ENCODE measurements at places on chromosomes 4 and X.

GRCh38 chr4:32025851-32026459 is 1305.8 kb downstream of the PCDH7 start:
- peak; percentile 4 for DNase-seq

DNA sequence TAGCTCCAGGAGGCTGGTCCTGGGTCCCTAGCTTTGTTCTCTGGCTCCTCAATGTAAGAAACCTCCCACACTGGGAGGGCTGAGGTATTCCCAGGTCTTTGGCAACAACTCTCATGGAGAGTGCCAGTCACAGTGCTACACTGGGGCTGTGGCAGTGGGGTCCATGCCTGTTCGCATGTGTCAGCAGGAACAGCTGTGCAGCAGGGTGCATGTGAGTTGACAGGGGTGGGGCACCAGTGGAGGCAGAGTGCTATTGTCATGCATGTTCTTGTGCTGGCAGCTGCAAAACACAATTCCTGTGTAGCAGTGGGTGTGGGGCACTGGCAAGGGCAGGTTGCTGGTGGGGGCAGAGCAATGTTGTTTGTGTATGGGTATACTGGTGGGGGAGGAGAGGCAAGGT is 246.0 kb downstream of the CXXC4 start:
- DNase-seq = peak; percentile 2

DNA sequence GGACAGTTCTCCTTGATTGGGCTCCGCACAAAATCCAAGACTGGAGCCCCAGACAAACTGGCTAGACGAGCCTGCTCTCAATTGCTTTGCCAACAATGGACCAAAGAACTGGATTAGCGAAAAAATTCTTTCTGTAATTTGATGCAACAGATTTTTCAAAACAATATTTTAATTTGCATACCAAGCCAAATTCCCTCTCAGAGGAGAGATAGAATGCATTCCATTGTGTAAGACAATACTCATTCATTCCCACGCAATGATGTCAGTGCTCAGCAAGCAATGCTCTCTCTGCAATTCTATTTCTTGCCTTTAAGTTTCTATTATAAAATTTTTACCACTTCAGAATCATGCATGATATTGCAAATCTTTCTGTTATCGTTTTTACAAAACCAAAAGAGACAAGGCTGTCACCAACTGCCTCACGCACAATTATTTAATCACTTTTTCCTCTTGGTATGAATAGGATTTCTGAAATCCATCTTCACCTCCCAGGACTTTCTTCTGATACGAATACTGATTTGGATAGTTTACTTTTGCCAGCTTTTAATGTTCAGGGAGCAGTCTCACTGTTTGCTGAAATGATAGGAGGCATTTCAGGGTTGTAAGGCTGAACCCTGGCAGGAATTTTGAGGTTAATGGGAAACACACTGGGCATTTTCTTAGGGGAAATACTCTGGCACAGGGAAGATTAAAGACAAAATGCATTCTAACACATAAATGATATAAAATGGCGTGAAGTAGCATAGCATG is 46.1 kb upstream of the HCCS start:
- DNase-seq = peak; percentile 57

DNA sequence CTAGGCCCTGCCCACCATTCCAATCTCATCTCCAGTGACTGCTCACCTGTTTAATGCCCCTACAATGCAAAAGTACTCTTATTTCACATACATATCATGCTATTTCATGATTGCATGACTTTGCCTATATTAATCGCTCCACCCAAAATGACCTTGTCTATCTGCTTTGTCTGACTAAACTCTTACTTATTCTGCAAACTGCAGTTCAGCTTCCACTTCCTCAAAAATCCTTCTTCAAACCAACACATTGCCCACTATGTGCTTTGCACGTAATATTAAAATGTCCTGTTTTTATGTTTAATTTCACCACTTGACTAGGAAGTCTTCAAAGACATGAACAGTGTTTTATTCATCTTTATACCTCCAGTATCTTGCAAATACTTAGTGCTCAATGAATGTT is 229.6 kb downstream of the OPHN1 start:
- no peak for DNase-seq

DNA sequence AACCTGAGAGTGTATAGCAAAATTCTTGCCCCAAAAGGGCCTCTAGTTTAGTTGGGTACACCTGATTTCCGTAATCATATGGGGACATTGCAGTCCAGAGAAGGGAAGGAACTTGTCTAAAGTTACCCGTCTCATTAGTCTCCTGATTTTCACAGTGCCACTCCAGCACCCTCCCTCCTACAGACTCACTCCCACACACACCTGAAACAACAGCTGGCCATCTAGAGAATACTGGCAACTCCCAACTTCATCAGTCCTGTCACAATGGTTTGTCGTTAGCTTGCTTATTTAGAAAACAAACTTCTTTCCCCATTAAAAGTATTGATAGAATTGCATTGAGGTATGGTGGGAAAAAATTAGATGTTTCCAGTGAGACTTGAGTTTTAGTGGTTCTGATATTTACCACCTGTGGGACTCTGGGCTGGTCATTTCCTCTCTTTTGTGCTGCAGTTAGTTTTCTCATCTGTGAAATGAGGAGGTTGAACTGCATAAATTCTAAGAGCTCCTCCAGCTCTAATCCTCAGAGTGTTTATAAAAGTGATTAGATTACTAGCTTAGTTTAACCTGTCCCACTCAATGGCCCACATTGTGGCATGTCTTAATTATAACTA is 1.7 kb downstream of the IL13RA1 start:
- DNase-seq = no peak

DNA sequence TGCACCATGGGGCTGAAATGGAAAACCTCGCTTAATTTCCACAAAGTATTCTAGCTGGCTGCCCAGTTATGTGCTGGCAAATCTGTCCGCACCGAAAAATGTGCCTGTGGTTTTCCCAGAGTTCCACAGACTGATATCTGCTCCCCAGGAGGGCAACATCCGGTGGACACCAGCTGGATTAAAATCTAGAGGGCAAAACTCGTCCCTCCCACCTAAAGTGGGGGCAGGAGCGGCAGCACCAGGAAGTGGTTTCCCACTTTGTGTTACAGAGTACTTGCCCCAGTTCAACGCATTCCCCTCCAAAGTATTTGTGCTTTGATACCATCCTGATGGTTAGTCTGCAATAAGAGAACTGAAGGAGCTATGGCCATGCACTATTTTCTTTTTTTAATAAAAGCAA is 187.6 kb downstream of the TSPAN5 start:
- no peak for DNase-seq

- DNase-seq = no peak
Observed at GRCh38 chr4:143458966-143459365, 54.5 kb upstream of the SMARCA5 start.

- DNase-seq = peak; percentile 32
Observed at GRCh38 chr4:185950891-185951290, 118.1 kb upstream of the TLR3 start.
